IPS-NIHi11 (cell line): ENCODE measurements at places on chromosomes 5 and 9.

DNA sequence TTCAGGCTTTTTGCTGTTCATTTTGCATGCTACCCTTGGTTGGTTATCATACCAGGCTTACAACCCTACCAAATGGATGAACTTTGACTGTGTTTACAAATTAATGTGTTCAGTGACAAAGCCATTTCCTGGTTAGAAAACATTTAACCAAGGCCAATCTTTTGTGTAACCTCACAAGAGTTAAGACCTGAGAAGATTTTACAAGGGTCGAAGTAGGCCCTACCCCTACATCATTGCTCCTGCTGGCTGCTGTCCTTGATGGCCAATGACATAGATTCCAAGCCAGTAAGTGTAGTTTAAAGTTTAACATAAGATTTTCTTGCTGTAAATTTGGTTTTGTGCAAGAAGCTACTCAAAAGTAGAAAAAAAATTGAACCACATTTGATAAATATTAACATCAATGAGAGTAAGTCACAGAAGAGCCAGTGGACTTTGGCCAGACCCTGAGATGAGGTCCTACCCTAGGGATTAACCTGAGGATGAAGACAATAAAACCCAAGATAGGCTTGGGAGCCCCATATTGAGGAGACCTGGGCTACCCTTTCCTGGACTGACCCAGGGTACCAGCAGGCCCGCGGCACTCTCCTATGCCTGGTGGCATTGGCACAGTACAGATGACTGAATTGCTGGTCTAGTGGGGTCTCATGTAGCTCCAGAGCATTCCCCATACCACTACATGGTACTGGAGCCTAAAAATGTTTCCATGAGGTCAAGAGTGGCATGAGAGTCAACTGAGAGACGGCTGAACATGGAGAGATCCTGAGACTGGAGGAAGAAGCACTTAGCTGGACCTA lies 8.3 kb downstream of the C1QTNF3 start:
- no peak for DNase-seq

- DNase-seq = no peak
Measured at GRCh38 chr5:8807636-8808035, 738.2 kb downstream of the SEMA5A start.

DNA sequence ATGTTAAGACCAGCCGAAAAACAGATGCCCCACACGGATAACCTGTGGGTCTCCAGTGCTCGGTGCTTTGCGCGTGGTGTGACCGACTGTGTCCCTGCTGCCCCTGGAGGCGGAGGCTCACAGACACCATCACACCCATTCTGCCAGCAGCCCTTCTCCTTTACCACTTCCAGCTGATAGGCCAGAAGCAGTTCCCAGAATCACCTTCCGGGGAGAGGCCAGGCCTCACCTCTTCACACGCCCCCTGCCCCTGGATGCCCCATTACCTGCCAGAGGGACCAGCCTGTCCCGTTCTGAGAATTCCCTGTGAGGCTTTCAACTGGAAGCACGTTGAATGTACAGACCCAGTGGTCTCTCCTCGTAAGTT lies 21.6 kb upstream of the LRRC14B start:
- DNase-seq = no peak

- no peak for DNase-seq
Measured at GRCh38 chr5:151904909-151905308, 19.7 kb downstream of the GLRA1 start.

- DNase-seq = no peak
Measured at GRCh38 chr5:77824981-77825380, 48.8 kb upstream of the TBCA start.

GRCh38 chr5:174335682-174336364 lies 290.3 kb downstream of the NSG2 start:
- no peak for DNase-seq

- no peak for DNase-seq
Measured at GRCh38 chr9:5841771-5842573, 9.1 kb upstream of the ERMP1 start.

GRCh38 chr5:3326841-3327232 lies 268.8 kb upstream of the IRX1 start:
- no peak for DNase-seq

GRCh38 chr9:118538959-118539358 lies 830.3 kb downstream of the BRINP1 start:
- no peak for DNase-seq

DNA sequence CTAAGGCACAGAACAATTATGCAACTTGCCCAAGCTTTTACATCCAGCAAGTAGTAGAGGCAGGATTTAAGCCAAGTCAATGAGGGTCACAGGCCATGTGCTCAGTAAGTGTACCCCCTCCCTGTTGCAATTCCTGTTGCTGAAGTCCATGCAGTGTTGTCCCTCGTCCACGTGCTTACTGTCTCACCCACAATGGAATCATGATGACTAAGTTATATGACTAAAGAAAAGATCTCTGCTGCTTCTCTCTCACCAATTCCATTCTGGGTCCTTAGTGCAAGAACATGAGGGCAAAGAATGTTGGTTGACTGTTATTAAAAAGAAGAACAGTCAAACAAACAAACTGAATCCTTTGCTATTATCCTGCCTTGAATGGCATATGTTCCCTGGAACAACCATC lies 233.6 kb upstream of the SLC24A2 start:
- no peak for DNase-seq

DNA sequence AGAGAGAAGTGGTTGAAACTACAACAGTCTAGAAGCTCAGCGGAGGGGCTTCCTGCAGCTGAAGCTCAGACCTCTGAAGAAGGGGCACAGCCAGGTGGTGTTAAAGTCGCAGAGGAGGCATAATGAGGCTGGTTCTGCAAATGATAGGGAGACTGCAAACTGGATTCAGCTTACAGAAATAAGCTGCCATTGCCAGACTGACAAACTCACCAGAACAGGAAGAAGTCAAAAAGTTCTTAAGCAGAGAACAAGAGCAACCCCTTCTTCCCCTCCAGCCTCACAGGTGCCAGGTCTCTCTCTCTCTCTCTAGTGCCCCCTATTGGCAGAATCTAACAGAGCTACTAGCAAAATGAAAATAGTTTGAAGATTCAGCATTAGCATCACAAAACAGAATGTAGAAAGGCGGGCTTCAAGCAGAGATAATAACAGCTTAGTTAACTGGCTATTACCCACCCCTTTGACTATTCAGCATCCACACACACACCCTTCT lies 76.7 kb downstream of the GRAMD2B start:
- peak; percentile 44 for DNase-seq

DNA sequence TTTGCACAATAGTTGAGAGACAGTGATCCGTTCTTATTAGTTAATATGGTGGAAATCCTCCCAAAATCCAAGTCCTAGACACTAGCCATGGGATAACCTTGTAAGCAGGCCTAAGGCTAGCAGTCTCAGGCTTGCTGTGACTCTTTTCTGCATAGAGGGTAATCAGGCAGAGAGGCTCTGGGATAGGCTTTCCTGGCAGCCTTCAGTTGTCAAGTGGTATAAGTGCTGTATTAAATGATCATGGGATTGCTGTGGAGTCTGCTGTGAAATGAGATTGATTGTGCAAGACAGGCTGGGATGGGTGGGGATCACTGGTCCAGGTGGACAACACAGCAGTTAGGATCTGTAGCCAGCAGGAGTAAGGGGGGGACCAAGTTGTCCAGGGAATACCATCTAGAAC lies 416.4 kb downstream of the TLE4 start:
- DNase-seq = no peak

DNA sequence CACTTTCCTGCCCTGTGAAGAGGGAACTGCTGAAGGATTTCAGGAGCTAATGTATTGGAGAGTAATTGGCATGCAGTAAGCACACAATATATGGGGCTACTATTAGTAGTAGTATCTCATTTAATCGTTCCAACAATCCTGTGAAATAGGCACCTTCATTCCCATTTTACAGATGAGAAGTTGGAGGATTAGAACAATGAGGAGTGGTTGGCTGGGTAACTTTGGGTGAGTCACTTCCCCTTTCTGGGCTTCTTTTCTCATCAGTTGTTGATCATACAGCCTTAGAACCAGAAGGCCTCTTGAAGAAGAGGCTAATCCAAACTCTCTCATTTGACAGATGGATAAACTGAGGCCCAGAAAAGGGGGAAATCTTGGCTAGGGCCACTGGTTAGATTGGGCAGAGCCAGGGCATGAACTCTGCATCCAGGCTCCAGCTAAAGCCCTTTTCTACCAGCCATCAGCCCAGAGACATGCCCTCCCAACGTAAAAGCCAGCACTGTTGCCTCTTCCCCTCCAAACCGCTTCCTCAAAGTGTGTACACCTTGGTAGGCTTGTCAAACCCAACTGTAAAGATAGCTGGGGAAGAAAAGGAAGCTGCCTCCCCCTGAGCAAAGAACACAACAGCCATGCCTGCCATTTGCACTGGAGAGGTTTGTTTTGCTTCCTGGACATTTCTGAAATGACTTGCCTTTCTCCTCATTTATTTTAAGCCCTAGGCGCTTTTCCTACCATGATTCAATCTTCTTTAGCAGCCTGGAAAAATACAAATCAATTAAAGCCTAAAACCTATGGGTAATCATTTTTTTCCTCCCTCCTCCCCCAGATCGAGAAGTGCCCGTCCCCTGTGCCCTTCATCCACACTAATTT lies 992 bp downstream of the SPACA9 start:
- no peak for DNase-seq

GRCh38 chr5:109053995-109054417 lies 306.3 kb downstream of the FER start:
- no peak for DNase-seq

DNA sequence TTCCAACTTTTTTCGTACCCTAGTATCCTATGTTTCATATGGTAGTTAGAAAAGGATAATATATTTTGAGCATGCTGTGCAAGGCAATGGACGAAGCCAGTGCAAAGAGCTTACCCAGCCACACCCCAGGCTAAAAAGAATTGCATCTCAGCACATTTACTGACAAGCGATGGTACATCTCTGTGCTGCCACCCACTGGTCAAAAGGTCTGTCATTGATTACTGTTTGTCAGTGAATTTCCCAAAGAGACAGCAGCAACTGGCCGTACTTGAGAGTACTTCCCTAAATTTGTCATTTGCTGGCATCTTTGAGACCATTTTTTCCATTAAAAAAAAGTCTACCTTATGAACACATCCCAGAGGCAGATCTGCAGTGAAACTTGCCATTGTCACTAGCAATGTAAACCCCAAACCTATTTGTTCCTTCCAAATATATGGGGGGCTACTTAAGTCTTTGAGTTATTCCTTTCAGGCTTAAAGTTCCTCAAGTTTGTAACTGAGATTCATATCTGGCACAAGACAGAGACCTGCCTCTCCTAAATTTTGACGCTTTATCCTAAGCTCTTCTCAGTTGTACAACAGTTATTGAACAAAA lies 184.3 kb downstream of the CTNND2 start:
- peak; percentile 52 for DNase-seq

DNA sequence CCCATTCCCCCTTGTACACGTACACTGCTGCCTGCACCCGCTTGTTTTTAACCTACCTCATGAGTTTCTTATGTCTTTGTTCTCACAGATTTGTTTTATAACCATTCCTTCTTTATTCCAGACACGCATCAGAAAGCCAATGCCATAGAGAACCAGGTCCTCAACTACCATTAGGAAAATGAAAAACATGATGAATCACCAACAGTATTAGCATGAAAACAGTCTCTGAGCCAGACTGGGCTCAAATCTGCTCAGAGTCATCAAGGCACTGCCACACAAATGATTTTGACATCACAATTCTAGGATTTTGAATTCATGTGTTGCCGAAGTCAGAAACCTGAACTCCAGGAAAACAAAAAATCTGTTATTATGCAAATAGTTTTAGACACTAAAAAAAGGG lies 394.1 kb upstream of the GRIA1 start:
- DNase-seq = no peak

GRCh38 chr5:19880859-19881436 lies 107.1 kb downstream of the CDH18 start:
- peak; percentile 22 for DNase-seq

- no peak for DNase-seq
Measured at GRCh38 chr5:76663573-76663972, 40.4 kb upstream of the F2RL2 start.

GRCh38 chr9:84484172-84484571 lies 143.6 kb upstream of the SLC28A3 start:
- DNase-seq = no peak

GRCh38 chr9:86275962-86276361 lies 6.4 kb downstream of the ISCA1 start:
- DNase-seq = no peak

DNA sequence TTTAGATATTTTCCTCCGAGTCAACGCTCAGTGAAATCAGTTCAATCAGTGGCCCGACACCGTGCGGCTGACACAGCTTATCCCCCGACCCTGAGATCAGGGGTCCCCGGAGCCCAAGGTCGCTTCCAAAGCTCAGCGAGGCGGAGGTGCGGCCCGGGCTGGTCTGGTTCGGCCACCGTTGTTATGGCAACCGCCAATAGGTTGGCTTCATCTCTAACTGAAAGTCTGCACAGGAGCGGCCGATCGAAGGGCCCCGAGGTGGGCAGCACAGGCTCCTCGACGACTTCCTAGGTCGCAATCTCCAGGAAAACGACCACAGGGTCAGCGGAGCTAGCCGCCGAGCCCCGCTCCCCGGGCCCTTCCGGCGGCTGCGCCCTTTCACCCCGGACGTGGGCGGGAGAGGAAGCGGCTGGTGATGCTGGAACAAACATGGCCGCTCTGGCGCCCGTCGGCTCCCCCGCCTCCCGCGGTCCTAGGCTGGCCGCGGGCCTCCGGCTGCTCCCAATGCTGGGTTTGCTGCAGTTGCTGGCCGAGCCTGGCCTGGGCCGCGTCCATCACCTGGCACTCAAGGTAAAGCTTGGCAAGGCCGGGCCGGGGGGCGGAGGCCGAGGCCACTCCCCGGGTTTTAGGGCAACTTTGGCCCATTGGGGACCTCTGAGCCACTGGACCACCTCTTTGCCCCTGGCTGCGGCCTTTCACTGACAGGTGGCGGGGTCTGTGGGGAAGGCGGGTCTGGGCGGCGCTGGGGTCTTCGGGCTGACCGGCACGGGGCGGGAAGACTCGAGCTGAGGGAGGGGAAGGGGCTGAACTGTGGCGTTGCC lies at the start of gene GPR107:
GPR107 (plus strand) TSS at position 403 of the 821 bp plus-strand sequence; CDS start at position 430, 27 bp downstream.
- peak; percentile 96 for DNase-seq

GRCh38 chr9:35856206-35856605 lies 14.0 kb downstream of the OR13J1 start:
- no peak for DNase-seq

DNA sequence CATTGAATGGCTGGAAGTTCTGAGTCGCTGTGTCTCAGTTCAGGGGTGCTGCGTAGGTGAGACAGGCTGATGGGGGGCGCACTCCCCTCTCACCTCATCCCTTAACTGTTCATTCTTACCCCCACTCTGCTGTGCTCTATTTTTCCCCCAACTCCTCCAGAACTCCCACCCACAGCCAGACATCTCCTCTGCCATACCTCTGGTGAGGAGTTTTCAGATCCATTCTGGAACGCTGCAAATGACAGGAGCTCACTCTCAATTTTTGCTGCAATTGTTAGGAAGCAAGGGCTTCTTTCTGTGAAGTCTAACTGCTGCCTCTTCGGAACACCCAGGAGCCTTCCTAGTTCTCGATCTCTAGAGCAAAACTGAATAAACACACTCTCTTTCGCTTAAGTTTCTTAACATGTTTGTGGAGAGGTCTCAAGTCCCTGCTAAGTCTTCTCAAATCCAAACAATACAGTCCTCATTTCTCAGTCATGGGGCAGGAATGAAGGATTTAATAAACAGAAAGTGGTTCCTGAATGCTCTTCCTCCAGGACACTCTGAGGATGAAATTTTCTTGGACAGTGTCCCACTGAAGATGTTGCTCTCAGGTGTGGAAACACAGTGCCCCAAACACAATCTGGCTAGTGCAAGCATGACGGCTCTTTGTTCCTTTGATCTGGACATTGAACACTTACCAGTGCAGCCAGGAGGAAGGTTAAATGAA lies 387.7 kb downstream of the KDM4C start:
- DNase-seq = no peak

GRCh38 chr9:73152543-73152844 lies 829 bp downstream of the ANXA1 start:
- no peak for DNase-seq
